Sigmoid colon (tissue), 7 donors: ENCODE measurements at places on chromosomes 2 and 18. TPM values are rescaled to one million over a fixed set of nuclear protein-coding genes. Genes with fewer than 3 reads are reported as not detected.

Gene CTNNA2
- polyA plus RNA-seq: not detected

Gene CHRNG
- not detected for polyA plus RNA-seq

Gene RGPD3
- not detected for polyA plus RNA-seq

Gene SNTG2
- polyA plus RNA-seq: 0.60 TPM

Gene PSTPIP2
- 5.9 TPM for polyA plus RNA-seq

Gene ABCG8
- under 0.01 TPM for polyA plus RNA-seq

Gene UGT1A5
- 0.22 TPM for polyA plus RNA-seq

Gene CD207
- polyA plus RNA-seq: not detected

Gene GREB1
- not detected for polyA plus RNA-seq

Gene CASP10
- 18.0 TPM for polyA plus RNA-seq

Gene MOB1A
- polyA plus RNA-seq: 85.1 TPM

Gene FTCDNL1
- 1.1 TPM for polyA plus RNA-seq

Gene PROKR1
- 0.20 TPM for polyA plus RNA-seq

Gene IL18RAP
- polyA plus RNA-seq: not detected

Gene INPP5D
- polyA plus RNA-seq: 4.4 TPM

Gene CACNB4
- 0.60 TPM for polyA plus RNA-seq

Gene LIMS2
- polyA plus RNA-seq: 40.6 TPM

Gene SCN3A
- not detected for polyA plus RNA-seq

Gene CFC1
- polyA plus RNA-seq: not detected

Gene CFAP210
- not detected for polyA plus RNA-seq

Gene ASPRV1
- 1.1 TPM for polyA plus RNA-seq

Gene OTOS
- not detected for polyA plus RNA-seq

Gene DSG4
- 0.09 TPM for polyA plus RNA-seq

Gene RESP18
- polyA plus RNA-seq: not detected

Gene REG1B
- polyA plus RNA-seq: 10.8 TPM

Gene XIRP2
- polyA plus RNA-seq: 0.17 TPM

Gene AQP12B
- not detected for polyA plus RNA-seq

Gene ADAM23
- polyA plus RNA-seq: under 0.01 TPM

Gene UGT1A6
- not detected for polyA plus RNA-seq

Gene CYRIA
- 3.0 TPM for polyA plus RNA-seq

Gene CNNM4
- 9.0 TPM for polyA plus RNA-seq

Gene SH3RF3
- polyA plus RNA-seq: 3.4 TPM

Gene CRYGD
- polyA plus RNA-seq: not detected

Gene RNF149
- polyA plus RNA-seq: 11.4 TPM

Gene TWIST2
- polyA plus RNA-seq: 0.92 TPM

Gene RGPD4
- not detected for polyA plus RNA-seq

Gene NAT8
- polyA plus RNA-seq: not detected

Gene ACVR1C
- polyA plus RNA-seq: 1.6 TPM

Gene KHK
- 6.7 TPM for polyA plus RNA-seq

Gene PIEZO2
- polyA plus RNA-seq: 1.4 TPM

Gene CDH2
- under 0.01 TPM for polyA plus RNA-seq

Gene RIT2
- polyA plus RNA-seq: not detected

Gene NDC80
- polyA plus RNA-seq: 1.2 TPM

Gene RBKS
- polyA plus RNA-seq: 13.2 TPM

Gene COX7A2L
- polyA plus RNA-seq: 219 TPM

Gene MMADHC
- polyA plus RNA-seq: 71.6 TPM

Gene AP1S3
- polyA plus RNA-seq: 7.2 TPM

Gene FECH
- 8.8 TPM for polyA plus RNA-seq

Gene NEURL3
- 6.4 TPM for polyA plus RNA-seq

Gene KCNG3
- polyA plus RNA-seq: not detected

Gene NCKAP1
- polyA plus RNA-seq: 39.6 TPM

Gene OR6B2
- not detected for polyA plus RNA-seq

Gene TMEM214
- polyA plus RNA-seq: 65.7 TPM

Gene LRRTM4
- not detected for polyA plus RNA-seq

Gene SS18
- 22.8 TPM for polyA plus RNA-seq

Gene PLB1
- 1.8 TPM for polyA plus RNA-seq

Gene MALL
- 97.3 TPM for polyA plus RNA-seq

Gene NT5DC4
- not detected for polyA plus RNA-seq

Gene C18orf32
- 64.9 TPM for polyA plus RNA-seq

Gene ITGB6
- polyA plus RNA-seq: 2.5 TPM
